Germinal center (tissue), 1 donor: ENCODE measurements at places on chromosomes 3 and 15.

GRCh38 chr3:197380786-197381185 lies 82.4 kb upstream of the DLG1 start:
- no peak for DNase-seq

- DNase-seq = no peak
These were observed 17.5 kb downstream of the CHRM5 start for GRCh38 chr15:33985751-33986150.

DNA sequence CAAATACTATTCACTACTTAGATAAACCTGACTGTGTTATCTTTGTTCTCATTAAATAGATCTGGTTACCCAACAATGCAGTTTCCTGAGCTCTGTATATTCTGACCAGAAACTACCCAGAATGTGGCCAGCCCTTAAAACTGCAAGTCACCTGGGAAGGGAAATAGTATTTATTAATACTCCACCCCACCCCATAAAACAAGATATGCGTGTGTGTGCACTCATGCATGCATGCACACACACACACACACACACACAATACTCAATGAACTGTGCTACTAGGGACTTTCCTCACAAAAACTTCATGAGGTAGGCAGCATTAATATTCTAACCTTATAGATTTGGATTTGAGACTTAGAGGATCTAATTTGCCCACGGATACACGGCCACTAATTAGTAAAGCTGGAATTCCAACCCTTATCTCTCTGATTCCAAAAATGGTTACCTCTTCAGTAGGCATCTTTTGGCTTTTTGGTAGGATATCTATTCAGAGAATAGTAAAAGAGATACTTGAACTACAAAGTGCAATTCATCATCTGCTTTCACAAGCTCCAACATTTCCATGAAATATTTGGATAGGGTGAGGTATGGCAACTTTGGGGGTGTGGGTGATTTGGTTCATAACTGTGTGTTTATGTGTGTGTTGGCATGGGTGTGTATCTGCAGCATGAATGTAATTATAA lies 197.0 kb upstream of the CFAP20DC start:
- DNase-seq = peak; percentile 51

DNA sequence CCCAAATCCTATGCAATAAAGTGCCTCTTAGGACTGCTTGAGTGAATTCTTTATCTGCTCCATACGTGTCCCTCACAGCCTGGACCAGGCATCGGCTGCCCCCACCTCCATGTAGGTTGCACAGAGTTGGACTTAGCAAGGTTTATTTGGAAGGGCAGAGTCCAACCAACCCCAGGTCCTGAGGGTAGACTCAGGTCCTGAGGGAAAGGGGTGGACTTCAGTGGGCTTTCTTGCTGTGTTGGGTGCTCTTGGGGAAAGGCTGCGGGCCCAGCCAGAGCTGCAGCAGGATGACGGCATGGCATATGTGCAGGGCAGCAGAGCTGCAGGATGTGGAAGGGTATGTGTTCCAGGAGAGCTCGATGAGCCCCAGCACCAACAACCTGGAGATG lies 6.5 kb downstream of the ALG3 start:
- DNase-seq = no peak

DNA sequence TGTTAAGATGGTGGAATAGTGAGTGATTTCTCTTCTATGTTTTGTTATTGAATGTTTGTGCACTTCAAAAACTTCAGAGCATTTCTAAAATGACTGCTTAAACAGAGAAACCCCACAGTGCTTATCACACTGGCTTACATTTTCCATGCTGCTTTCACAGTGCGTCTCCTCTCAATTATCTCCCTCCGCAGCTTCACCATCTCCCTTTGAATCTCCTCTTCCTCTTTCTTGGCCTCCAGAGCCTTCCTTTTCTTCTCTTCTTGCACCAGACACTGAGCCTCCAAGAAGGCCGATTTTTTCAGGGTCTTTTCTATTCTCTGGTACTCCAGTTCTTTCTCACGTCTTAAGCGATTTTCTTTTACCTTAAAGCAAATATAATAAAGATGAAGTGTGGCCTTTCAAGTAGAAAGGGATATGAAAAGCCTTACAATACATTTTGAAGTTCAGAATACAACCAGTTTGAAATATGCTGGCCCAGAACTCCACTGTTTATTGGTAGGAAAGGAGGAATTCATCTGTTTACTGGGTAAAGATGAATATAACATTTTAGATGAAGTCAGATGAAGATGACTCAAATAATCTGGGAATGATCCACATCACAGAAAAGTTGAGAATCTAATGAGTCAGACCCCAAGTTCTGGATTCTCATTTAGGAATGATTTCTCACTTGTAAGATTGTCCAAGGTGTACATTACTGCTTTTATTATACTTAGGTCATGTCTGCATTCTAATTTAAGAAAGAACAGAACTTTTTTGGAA lies 21.4 kb downstream of the CCDC191 start:
- no peak for DNase-seq

DNA sequence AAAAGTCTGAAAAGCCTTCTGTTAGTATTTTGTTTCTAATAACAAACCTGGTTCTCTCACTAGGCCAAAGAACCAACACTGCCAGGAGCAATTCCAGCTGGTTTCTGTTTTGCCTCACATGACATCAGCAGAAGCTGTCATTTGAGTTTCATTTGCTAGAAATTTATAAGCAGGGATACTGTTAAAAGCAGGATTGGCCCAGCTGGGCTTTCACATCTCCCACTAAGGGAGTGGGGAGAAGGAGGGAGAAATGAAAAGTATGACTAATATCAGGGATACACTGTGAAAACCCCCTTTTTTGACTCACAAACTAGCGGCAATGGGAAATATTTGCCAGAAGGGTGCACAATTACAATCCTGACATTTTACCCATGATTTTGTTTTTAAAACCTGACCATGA lies 5.3 kb downstream of the CCDC80 start:
- DNase-seq = no peak

DNA sequence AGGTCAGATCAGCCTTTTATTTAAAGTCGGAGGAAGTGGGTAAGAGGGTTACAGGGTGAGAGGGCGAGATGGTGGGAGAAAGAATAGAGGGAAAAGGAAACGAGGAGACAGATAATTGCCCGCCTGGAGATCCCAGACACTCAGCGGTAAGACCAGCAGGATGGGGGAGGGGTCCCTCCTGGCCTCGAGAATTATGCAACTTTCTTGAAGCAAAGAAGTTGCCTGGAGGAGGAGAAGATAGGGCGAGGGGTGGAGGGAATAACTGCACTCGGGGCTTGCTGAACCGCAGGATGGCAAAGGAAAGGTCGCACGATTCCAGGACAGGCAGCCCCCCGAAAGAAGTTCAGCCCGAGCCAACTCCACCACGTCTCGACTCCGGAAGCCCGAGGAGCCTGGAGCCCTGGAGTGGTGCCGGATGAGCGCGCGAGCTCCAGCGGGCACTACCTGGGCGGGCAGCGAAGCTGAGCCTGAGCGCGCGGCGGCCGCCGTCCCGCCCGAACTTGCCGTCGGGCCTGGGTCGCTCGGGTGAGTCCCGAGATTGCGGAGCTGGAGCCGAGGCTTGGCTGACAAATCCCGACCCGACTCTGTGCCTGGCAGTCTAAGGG lies 402 bp downstream of the WWTR1 start:
- DNase-seq = no peak

- DNase-seq = no peak
These were observed 74.6 kb downstream of the TRIM42 start for GRCh38 chr3:140752499-140752898.

DNA sequence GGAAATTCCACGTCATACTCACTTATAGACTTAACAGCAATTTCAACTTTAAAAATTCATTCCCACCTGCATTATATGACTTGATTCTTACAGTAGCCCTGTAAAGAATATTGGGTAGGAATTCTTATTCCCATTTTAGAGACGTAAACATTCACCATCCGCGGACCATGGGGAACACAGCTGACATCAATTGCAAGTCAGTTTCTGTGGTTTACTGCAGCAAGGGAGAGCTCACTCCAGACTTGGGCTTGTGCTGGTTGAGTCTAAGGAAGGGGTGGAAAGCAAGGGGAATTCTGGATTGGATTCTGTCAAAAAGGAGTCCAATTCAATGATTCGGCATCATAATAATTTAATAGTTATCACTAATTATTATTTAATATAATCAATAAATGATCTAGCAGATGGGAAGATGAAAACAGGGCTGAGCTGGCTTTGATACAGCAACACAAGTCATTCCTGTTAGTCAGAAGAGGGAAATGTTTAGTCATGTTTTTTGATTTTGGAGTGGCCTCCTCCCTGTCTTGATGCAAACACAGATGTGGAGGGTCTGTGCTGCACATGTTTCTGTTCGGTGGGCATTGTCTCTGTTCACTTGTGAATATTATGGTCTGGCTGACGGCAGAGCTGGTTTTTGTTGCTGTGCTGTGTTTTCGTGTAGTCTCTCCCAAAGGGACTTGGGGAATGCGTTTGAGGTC lies 9.7 kb downstream of the LIPC start:
- DNase-seq = no peak

- no peak for DNase-seq
These were observed 139.8 kb downstream of the BBX start for GRCh38 chr3:107662586-107662985.

DNA sequence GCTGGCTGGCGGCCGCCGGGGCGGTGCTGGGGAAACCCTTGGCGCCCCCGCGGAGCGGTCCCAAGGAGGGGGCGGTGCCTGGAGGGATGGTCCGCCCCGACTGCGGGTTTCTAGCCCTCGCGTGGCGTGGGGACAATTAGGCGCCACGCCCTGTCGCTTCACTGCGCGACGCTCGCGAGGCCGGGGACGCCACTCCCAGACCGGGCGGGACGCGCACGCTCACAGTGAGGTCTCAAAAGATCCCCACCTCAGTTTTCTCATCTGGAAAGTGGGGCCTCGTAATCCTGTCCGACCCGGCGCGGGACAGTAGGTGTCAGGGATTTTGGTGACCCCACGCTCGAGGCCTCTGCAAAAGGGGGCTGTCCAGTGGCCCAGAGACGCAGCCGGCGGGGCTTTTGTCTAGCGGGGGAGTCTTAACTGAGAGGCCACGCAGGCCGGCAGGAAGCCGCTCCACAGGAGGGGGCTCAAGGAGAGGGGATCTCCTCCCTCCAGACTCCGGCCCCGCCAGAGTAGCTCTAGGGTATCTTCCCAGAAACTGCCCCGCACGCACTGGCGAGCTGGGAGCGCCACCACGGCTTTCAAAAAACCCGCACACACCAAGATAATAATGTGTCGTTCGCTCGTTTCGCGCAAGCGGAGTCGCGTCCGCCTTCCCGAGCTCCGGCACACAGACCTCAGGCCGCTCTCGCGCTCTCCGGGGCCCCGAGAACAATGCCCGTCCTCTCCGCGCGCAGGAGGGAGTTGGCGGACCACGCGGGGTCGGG lies 710 bp upstream of the CLK3 start:
- no peak for DNase-seq

DNA sequence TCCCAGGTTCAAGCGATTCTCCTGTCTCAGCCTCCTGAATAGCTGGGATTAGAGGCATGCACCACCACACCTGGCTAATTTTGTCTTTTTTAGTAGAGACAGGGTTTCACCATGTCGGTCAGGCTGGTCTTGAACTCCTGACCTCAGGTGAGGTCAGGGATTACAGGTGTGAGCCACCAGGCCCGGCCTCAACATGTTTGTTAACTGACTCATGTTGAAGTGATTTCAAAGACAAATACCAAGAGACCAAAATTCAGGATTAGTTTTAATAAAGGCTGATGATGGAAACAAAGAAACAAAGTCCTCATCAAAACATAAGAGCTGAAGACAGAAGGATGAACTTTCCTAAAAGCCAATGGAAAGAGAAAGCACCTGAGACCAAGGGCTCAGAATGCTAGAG lies 36.5 kb downstream of the SLC12A6 start:
- no peak for DNase-seq

- no peak for DNase-seq
These were observed 37.5 kb upstream of the CCR4 start for GRCh38 chr3:32913790-32914446.

DNA sequence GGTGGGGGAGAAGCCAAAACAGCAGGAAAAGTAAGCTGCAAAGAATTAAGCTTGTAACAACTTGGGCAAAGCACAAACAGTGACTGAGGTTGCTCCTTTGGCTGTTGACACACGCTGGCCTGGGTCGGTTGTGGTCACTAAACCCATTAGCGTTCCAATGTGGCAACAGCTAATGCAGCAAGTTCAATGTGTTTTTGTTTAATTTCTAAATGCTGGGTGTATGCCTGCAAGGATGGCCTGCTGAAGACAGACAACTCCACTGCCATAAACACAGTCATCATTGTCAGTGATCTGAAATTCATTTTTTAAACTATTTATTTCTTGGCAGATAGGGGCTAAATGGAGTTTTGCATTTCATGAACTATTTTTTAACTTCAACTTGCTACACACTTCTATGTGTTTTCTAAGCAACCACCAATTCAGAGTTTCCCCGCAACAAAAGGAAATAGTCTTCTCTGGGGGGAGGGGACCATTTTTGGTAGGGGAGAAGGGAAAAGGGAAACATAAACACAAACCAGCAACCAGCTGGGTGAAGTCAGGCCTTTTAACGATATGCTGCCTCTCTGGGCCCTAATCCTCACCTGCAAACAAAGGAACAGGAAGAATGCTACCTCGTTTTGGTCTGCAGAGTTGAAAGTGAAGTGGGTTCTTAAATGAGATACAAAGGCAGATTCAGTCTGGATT lies 34.8 kb upstream of the WNT5A start:
- DNase-seq = no peak

- no peak for DNase-seq
These were observed 128.7 kb downstream of the APBA2 start for GRCh38 chr15:29014493-29014892.

- DNase-seq = no peak
These were observed 1.4 kb upstream of the BCL6 start for GRCh38 chr3:187746442-187747281.

DNA sequence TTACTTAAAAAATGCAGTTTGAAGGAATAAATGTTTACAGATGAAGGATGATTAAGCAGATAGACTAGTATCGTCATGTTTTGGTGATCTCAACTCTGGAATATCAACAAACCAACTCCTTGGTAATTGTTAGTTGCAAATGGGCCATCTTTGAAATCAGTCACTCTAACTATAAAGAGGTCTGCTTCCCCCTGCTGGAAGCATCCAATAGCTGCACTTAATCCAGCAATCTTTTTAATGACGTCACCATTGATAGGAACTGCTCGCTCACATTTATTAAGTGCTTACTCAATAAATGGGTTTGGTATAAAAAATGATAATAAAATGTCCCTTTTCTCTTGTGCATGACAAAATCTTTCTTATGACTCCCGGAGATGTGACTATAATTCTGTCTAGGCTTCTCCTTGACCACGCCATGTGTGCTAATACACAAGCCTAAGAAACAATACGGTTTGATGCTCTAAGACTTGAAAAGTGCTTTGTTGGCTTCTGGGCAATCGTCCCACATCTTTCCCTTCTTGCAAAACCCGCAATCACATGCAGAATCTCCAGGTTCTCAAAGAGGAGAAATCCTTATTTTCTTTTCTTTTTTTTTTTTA lies 227.6 kb upstream of the POU1F1 start:
- DNase-seq = peak; percentile 56

DNA sequence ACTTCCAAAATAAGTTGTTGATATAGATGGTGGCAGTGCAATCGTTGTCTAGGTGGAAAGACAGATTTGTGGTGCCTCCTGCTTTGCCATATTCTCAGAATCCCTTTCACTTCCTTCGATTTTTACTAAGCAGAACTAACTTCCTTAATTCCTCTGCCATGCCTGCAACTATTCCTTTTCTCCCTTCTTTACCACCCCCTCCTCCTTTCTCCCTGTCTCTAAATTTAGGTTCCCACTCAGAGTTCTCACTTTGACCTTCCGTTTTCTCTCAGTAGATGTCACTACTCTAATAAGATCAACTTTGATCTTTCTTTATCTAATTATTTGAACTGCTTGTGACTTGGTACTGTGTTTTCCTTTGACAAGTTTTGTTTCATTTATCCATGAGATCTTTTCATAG lies 351.2 kb downstream of the LPP start:
- no peak for DNase-seq
